ENCODE measurements at places on chromosomes 1 and 21.

DNA sequence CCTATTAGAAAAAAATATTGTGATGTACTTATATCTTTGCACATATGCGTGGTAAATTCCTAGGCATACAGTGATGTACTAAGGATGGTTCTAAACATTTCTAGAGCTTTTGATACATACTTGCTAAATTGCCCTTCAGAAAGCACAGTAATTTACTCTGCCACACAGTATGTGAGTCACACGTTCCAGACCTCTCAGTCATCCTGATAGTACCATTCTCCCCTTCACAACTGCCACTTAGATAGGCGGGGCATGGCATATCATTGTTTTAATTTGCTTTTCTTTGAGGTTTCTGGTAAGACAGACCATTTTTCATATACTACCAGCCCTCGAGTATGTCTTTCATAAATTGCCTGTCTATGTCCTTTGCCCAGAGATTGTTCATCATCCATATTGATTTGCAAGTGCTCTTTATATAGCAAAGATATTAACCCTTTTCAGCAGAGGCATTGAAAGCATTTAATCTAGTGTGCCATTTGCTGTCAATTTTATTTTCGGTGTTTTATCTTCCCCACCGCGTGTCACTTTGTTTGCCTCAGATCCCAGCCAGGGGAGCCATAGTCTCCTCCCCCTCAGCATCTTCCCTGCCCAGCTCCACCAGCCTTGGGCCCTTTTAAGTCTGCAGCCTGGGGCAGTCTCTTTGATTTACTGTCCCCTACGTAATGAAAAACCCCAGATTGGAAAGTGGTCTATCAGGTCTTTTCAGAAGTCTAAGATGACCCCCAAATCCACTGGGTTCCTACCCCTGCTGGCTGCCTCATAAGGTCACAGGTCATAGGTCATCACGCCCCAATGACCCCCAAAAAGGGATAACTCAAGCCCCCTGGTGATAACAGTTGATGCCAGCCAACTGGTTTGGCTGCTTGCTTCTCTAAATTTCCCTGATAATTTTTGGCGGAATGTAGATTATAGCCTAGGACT, 11.8 kb upstream of the PAX7 start:
- no peak for DNase-seq

- DNase-seq = no peak
Measured at GRCh38 chr1:174689524-174689923, 241.8 kb downstream of the GPR52 start.

DNA sequence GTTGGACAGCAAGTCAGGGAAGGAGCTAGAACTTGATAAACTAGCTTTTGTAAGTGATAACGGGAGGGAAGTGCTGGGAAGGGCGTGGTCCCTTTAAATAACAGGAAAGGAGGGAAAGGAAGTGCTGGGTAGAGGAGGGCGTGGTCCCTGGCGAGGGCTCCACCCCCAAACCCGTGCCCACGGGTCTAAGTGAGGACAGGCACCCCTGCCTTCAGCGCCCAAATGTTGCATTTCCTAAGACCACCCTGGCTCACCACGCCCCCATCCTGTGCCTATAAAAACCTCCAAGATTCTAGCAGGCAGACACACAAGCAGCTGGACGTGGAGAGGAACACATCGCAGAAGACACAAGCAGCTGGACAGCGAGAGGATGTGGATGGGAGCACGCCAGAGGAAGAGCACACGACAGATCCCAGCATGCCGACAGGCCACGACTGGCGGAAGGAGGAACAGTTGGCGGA, 58.5 kb downstream of the PALMD start:
- DNase-seq = no peak

- no peak for DNase-seq
Measured at GRCh38 chr1:219940707-219941106, 12.3 kb upstream of the SLC30A10 start.

DNA sequence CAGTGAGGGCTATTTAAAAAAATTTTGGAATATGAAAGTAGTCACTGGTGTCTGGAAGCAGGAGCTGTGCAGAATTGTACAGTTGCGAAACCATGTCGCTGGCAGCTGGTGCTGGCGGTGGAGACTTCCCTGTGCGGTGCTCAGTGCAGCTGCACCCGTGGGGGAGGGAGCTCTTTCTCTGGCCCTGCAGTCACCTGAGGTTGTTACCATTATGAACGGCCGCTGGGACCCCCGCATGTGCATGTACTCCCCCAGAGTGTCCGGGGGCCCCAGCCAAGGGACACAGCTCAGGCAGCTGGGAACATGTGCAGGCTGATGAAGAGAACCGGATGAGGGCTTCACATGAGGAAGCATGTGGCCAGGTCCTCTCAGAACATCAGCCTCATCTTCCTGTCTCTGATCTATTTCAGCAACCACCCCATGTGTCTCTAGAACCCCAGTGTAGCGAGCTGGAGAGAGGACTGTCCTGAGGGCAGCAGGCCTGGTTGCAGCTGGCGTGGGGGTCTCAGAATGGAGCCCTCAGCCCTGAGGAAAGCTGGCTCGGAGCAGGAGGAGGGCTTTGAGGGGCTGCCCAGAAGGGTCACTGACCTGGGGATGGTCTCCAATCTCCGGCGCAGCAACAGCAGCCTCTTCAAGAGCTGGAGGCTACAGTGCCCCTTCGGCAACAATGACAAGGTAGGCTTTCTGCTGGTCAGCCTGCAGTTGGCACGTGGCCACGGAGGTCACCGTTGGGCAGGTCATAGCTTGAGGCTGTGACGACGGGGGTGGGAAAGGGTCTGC, at the start of gene TRPM2:
Gene TRPM2 (plus strand): TSS at position 431 of the 780 bp plus-strand sequence. CDS start 80 bp downstream, at position 511.
- no peak for DNase-seq

DNA sequence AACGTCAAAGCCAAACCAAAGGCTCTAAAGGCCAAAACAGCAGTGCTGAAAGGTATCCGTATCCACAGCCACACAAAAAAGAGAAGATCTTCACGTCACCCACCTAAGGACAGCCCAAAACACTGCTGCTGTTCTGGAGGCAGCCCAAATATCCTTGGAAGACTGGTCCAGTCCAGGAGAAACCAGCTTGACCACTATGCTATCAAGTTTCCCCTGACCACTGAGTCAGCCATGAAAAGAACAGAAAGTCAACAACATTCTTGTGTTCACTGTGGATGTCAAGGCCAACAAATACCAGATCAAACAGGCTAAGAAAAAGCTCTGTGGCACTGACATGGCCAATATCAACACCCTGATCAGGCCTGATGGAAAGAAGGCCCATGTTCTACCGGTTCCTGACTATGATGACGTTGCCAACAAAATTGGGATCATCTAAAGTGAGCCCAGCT, 32.1 kb downstream of the ARID4B start:
- DNase-seq = peak; percentile 31

DNA sequence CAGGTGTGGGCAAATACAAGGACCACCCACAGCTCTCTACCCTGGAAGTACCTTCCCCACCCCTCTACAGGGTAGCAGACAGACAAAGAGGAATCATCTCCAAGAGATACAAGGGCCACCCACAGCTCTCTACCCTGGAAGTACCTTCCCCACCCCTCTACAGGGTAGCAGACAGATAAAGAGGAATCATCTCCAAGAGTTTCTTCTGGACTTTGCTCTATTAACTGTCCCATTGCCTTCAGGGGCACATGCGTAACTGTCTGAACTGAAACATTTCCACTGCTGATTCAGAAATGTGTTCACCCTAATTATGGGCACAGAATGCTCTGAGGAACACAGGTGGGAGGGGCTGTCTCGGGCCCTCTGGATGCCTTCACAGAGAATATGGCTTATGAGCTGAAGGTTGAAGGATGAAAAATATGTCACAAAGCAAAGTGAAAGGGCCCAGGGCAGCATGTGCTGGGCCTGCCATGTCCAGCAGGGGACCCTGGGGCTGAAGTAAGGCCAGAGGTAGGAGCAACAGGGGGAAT, 43.9 kb downstream of the ZNF281 start:
- DNase-seq = no peak

GRCh38 chr1:93770640-93771039, 89.0 kb upstream of the BCAR3 start:
- DNase-seq = peak; percentile 49

GRCh38 chr1:198771563-198772153, 132.8 kb downstream of the PTPRC start:
- peak; percentile 47 for DNase-seq

- no peak for DNase-seq
Measured at GRCh38 chr1:195733826-195734225, 874.4 kb downstream of the KCNT2 start.

GRCh38 chr1:41542196-41542930, 57.9 kb upstream of the EDN2 start:
- no peak for DNase-seq

DNA sequence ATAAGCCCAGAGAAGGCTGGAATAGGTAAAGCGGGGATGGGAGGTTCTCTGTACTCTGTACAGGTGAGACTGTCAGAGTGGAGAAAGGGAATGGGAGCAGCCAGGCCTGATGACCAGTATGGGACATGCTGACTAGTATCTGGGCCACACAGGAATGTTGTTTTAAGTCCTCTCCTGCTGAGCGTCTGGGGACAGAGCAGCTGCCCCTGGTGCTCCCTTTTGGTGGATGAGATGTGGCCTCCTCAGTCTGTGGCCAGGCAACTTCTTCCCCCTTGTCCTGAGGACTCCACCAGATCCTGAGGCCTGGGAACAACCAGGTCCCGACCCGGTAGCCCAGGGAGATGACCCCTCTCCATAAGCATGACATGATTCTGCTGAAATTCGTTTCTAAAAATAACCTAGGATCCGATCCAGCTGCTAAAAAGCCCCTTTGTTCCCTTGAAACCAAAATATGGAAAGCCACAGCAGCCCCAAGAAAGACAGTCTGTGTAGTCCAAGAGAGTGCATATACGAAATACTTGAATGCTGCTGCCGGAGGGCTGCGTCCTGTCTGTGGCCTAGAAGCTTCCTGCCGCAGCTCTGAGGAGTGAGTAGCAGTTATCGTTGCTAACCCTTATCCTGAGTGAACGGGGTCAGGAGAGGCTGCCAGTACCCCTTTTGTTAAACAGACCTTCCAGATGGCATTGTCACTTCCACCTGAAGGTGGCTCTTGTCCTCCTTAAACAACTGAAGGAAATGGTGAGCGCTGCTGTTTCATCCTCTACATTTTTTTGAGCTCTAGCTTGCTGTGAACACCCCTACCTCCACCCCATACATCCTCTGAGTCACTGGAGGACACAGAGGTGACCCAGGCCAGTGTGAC, 47.1 kb downstream of the ATP2B4 start:
- peak; percentile 34 for DNase-seq

GRCh38 chr1:2233997-2234761, 6.1 kb downstream of the SKI start:
- DNase-seq = no peak

GRCh38 chr21:45313015-45313414, 25.3 kb upstream of the POFUT2 start:
- DNase-seq = no peak

DNA sequence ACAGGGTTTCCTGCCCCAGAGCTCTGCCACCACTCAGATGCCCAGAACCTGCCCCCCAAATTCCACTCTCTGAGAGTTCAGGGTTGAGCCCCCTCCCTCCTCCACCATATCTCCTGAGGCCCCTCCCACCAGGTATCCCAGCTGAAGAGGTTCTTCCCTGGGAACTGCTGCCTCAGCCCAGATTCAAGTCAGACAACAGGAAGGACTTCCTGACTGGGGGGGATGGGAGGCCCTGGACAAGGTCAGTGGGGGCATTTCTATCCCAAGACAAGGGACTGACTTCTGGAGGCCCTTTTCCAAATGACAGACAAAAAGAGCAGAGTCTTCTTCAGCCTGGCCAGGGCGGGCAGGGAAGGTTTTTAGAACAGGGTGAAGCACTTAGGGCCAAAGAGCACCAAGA, 24.1 kb upstream of the TENT5B start:
- no peak for DNase-seq

DNA sequence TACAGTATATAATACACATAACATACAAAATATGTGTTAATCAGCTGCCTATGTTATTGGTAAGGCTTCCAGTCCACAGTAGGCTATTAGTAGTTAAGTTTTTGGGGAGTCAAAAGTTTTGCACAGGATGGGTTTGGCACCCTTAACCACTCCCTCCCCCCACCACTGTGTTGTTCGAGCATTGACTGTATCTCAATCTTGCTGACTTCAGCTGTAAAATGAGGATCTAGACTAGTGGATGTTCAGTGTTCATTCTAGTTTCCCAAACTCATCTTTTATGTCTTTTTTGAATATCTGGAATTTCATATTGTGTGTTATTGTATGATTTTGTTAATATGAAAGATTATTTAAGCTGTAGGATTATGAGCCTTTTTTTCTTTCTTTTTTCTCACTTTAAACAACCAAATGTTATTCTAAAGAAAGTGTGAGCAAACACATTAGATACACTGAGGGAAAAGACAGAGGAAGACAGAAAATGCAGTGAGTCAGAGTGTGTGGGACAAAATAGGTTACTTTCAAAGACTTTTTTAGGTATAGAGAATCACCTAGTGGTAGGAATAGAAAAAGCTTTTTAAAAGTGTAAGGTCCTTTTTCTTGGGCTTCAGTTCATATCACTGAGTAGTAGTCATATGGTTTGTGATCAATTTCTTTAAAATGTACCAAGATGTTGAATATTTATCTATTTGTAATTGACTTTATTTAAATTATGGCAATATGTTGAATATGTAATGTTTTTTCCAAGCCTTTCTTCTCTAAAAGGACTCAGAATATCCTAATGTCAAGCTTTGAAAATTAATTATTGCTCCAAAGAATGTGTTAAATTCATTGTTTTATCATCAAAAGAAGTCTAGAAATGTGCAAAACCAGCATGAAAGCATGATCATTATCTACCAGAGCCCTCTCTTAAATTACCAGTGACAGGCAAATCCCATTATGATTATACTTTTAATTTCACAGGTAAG, 17.9 kb upstream of the CENPF start:
- DNase-seq = peak; percentile 37

DNA sequence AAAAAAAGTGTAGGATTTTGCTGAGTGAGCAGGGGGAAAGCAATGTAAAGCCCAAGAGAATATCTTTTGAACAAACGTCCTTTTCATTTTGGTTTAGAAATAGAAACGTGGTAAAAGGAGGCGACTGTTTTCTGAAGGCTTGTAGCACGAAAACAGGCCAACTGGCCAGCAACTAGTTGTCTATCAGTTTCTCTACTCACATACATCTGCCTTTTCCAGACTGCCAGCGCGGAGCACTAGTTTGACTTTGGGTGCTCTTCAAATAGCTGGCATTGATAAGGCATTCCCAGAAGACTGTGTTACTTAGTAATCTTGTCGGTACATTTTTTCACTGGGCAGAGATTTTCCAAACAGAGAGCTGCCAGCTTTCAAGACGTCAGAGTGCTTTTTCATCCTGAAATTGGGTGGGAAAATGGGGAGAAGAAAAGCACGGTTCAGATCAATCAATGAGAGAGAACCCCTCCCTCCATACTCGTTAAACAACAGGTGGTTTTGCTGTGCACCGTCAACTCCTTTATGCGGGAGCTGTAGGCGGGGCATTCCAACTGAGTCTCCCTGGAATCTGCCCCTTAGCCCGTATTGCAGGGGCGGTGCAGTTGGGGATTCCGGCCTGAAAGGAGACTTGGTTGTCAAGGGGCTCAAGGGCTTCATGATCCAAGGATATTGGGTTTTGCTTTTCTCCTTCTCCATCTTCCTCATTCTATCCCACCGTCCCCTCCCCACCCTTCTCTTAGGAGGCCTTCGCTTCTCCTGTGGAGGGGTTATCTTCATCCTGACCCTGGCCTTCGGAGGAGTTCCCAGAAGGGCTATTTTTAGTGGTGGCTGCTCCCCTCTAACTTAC, 884 bp upstream of the LRRC8C start:
- peak; percentile 45 for DNase-seq

GRCh38 chr1:161506336-161507223, 1.3 kb downstream of the FCGR2A start:
- DNase-seq = peak; percentile 15

Data from iPS-NIHi11 (cell line).